Hematopoietic multipotent progenitor cell treated with erythropoietin and hydrocortisone succinate and interleukin-3 and kit ligand, for 6 days (in vitro differentiated cells): ENCODE measurements at places on chromosomes 2 and 18.
A peak's percentile ranks its signal among the peaks of the same experiment; 100 is the strongest.

- no peak for DNase-seq
Measured at GRCh38 chr2:21404827-21405625, 281.3 kb downstream of the TDRD15 start.

DNA sequence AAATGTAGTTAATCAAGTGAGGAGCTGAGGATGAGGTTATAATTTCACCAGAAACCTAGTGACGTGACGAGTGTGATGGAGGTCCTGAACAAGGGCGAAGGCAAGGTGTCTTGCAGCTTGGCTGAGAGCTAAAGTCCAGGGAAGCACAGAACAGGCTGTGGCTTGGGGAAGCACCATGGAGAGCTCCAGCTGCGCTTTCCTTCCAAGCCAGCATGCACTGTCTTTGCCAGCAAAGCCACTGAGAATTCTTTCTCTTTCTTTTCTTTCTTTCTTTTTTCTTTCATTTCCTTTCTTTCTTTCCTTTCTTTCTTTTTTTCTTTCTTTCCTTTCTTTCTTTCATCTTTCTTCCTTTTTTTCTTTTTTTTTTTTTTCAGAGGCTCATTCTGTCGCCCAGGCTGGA lies 239.3 kb downstream of the FBXO15 start:
- peak; percentile 22 for DNase-seq

DNA sequence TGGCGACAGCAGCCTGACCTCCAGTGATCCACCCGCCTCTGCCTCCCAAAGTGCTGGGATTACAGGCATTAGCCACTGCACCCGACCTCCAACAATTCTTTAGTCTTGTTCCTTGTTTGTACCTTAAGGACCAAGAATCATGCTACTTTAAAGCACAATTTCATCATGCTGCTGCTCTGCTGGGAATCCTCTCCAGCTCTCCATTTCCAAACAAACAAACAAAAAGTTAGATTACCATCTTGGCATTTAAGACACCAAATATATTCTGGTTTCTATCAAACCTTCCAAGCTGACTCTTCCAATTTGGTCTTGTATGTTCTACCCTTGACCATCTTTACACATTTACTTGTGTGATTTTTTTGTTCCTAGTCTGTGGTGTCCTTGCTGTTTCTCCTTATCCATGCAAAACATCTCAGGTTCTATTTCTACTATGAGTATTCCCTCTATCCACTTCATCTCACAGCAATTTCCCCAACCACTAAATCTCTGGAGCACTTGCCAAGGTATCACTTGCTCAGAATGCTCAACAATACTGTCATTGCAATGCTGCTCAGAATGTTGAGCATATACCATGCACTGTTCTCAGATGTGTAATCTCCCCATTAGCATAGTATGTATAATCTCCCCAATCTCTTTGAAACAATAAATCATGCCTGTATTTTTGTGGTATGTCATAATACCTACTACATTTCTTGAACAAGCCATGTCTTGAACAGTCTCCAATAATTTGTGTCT lies 73.2 kb upstream of the GALNT5 start:
- DNase-seq = no peak

DNA sequence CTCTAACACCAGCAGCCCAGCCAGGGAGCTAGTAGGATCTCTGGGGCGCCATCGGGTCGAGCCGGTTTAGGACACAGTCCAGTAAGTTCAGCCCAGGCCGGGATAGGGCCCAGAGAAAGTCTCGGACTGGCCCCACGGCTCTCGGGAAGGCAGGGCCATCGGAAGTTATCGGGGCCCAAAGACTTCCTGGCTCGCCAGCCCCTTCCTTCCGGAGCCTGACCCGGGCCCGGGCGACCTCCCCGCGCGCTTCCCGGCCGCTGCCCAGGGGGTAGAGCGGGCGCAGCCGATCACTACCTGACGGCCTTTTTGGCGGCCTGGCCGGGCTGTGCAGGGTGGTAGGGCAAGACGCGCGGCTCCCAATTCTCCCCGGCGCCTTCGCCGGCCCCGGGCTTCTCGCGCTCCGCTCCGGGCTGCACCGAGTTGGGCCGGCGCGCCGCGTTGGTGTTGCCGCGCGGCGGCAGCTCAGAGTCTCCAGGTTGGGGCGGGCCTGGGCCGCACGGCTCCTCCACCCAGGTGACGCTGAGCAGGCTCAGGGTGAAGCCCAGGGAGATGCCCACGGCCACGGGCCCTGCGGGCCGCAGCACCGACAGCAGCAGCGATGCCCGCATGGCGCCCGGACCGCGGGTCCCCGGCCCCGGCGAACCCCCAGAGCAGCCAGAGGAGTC lies 546 bp downstream of the CHPF start:
- DNase-seq = peak; percentile 27

DNA sequence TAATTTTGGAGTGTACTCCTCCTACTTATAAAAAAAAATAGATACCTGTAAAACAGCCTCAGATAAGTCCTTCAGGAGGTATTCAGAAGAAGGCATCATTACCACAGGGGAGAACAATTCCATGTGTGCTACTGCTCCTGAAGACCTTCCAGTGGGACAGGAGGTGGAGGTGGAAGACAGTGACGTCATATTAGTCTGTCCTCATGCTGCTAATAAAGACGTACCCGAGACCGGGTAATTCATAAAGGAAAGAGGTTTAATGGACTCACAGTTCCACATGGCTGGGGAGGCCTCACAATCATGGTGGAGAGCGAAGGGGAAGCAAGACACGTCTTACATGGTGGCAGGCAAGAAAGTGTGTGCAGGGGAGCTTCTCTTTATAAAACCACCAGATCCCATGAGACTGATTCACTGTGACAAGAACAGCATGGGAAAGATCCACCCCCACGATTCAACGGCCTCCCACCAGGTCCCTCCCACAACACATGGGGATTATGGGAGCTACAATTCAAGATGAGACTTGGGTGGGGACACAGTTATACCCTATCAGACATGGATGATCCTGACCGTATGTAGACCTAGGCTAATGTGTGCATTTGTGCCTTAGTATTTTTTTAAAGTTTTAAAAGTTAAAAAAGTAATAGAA lies 98.4 kb downstream of the NDUFA10 start:
- DNase-seq = no peak

DNA sequence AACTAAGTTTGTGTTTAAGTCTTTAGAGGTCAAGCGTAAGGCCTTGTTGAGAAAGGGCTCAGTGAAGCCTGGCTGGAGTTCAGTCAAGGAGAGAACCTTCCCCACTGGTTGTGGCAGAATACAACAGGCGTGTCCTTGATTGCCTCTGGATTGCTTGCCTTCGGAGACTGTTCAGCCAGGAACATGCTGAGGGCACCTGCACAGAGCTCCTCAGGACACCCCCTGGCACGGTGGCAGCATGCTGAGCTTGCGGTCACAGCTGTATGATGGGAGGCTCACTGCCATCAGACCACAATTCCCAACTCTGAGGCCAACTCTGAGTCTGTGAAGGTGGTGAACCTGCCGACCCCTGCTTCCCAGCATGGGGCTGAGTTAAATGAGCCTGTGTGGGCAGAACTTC lies 130.0 kb downstream of the LPIN1 start:
- DNase-seq = no peak

- DNase-seq = no peak
Measured at GRCh38 chr2:197345846-197346370, 35.3 kb upstream of the ANKRD44 start.

GRCh38 chr2:25125189-25125588 lies 43.2 kb downstream of the POMC start:
- no peak for DNase-seq

DNA sequence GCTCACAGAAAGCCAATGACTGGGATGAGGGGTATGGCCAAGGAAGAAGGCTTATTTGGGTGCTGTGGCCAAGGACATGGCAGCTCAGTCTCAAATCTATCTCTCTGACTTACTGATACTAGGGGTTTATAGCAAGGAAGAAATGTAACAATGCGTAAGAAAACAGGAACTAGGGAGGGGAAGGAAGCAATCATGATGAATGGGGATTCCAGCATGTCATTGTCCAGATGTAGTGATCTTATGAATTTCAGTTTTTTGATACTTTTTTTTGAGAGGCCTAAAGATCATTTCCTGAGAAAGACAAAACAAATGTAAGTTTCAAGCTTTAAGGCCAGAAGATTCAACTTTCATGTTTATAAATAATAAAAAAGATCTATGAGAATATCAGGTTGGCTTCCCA lies 298.6 kb upstream of the FAM98A start:
- peak; percentile 1 for DNase-seq

DNA sequence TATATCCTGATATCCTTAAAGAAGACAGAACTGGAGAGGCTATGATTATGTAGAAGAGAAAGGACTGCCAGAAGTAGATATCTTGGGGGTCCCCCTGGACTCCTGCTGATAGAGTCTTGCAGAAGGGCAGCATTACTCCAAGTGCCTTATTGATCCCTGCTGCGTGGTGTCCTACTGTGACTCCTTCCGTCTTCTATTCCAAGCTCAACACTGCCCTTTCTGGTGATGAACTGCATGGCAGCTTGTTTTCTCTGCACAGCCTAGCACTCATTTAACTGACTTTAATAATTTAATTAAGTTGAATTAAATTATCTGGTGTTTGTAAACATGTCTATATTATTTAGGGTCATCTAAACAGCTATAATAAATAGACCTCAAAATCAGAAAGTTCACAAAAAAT lies 194.1 kb upstream of the DSEL start:
- DNase-seq = peak; percentile 11

GRCh38 chr2:218129458-218130135 lies 3.8 kb downstream of the CXCR2 start:
- no peak for DNase-seq

GRCh38 chr2:231241755-231242507 lies 43.5 kb downstream of the ARMC9 start:
- DNase-seq = no peak
